Activated T-helper 2 cell treated with anti-CD3 and anti-CD28 coated beads, Interferon-gamma antibody, Interleukin-2, Interleukin-4, amounts not matched to agents 10 μg/mL and 5 μg/mL and 100 μg/mL, durations not matched to agents 14 hours and 24 hours and 36 hours (primary cell): ENCODE measurements at places on chromosomes 2 and 18.

DNA sequence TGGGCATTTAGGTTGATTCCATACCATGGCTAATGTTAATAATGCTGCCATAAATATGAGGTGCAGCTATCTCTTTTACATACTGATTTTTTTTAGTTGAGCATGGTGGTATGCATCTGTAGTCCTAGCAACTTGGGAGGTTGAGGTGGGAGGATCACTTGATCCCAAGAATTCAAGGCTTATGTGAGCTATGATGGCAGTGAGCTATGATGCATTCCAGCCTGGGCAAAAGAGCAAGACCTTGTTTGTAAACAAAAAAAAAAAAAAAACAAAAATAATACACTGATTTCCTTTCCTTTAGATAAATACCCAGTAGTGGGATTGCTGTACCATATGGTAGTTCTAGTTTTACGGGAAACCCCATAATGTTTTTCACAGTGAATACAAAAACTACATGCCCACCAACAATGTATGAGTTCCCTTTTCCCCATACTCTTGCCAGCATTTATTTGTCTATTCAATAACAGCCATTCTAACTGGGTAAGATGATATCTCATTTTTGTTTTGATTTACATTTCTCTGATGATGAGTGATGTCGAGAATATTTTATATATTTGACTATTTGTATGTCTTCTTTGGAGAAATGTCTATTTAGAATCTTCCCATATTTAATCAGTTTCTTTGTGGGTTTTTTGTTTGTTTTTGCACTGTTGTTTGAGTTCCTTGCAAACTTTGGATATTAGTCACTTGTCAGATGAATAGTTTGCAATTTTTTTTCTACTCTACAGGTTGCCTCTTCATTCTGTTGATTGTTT is 281.0 kb upstream of the KYNU start:
- DNase-seq, result no peak

DNA sequence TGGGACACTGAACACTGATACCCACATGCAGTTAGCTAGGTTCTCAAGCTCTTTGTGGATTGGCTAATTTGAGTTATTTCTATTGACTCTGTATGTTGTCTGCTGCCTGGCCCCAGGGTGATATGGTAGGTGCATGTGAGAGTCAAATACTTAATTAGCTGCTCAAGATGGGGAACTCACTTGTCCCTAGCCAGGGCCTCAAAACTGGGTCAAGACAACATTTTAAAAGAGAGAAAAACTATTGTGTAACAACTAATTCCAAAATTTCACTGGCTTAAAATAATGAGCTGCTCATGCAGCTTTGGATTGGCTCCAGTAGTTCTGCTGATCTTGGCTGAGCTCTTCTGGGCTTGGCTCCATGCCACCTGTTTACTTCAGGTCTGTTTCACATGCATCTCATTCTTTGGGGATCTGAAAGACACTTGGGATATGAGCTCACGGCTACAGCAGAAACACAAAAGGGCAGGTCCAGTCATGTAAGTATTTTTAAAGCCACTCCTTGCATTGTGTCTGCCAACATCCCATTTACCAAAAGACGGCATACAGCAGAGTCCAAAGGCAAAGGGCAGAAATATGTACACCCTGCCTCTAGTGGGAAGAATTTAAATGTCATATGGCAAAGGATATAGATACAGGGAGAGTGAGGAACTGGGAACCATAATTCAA is 716.8 kb downstream of the SUCLG1 start:
- no peak for DNase-seq

GRCh38 chr2:184551626-184552025 is 46.7 kb upstream of the ZNF804A start:
- no peak for DNase-seq

GRCh38 chr18:79300413-79300812 is 95.3 kb upstream of the NFATC1 start:
- no peak for DNase-seq

DNA sequence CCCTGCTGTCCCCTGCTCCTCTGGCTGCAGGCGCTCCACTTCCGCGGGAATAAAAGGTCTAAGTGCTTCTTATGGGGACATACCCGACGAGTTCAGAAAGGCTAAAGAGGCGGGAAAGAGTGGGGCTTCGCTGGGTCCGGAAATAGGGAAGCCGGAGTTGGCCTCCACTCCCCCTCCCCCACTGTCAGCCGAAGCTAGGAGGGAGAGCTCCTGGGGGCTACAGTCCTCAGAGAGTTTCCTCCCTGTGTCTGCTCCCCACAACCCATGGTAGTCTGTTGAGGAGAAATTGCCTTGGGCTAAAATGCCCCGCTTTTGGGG is 7.2 kb downstream of the GAD1 start:
- DNase-seq, result no peak

GRCh38 chr2:3466966-3467365 is 52.4 kb downstream of the ADI1 start:
- no peak for DNase-seq

DNA sequence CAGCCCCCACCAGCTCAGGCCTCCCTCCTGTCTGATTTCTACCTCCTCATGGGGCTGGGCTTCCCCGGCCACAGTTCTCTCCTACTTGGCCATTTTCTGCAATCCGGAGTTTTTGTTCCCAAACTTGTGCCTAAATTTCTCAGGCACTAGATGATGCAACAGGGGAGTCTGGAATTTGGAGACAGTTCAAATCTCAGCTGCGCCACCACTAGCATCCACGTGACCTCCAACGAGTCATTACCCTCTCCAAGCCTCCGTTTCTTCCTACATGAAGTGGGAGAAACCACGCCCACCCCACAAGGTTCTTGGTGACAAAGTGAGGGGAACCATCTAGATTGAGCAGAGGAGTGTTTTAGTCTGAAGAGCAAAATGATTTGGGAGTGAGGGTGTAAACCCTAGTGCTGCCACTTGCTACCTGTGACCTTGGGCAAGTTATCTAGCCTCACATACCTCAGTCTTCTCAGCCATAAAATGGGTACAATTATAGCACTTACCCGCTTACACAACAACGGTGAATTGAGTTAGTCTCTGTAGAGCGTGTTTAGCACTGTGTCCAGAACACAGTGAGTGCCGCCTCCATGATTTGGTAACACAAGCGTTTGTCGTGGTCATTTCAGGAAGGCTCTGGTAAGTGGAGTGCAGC is 61.4 kb upstream of the ASAP2 start:
- no peak for DNase-seq

DNA sequence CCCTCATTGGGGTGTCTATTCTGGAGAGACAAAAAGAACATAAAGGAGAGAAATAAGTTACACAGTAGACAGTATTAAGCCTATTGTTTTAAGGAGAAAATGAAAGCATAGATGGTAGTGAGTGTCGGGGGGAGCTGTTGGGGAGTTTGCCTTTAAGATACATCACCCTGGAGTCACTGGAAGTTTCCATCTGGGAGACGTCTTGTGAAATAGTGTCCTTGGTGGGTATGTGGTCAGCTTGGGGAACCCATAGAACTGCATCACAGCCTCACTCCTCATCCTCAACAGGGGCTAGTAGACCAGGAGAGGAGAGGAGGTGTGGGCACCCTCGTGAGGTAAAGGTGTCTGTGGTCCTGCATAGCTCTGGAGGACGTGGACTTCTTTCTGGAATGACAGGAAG is 60.6 kb downstream of the RNF144A start:
- DNase-seq, result no peak

- no peak for DNase-seq
These were observed 35.9 kb upstream of the SNED1 start for GRCh38 chr2:240962300-240963064.

DNA sequence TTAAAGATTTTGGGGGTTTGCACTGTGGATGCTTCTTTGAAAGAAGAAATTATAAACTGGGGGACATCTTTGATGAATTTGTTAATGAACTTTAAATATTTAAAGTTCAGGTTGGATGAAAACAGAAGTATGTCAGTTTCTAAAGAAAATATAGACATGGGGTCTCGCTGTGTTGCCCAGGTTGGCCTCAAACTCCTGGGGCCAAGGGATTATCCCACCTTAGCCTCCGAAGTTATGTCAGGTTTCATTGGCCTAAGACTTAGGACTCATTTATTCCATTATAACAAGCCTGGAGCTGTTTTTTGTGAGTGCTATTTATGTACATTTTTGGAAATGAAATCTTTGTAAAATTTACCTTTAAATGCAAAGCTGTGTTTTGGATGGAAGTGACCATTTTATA is 2.5 kb downstream of the NAB1 start:
- DNase-seq, result no peak

- DNase-seq, result no peak
These were observed 69.4 kb downstream of the CDC42EP3 start for GRCh38 chr2:37602040-37602439.

DNA sequence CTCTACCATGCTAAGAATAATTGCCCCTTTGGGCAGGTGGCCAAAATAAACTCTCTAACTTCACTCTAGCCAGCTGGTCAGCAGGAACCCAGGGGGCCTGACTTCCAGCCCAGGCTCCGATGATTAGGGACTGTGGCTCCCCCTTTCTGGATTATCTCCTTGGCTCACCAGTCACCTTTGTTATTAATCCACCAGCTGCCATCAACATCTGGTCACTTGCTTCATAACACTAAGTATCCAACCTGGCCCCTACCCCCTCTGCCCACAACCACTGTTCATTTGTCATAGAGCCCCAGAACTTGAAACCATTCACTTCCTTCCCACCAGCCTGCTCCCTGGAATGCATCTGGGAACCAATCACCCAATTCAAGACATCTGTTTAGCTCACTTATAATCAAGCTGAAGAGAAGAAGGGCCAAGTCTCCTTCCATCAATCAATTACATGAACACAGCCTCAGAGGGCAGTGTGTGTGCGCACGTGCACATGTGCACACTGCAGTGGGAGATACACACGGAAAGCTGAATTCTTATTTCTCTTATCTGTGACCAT is 215.1 kb downstream of the ALK start:
- DNase-seq, result no peak

DNA sequence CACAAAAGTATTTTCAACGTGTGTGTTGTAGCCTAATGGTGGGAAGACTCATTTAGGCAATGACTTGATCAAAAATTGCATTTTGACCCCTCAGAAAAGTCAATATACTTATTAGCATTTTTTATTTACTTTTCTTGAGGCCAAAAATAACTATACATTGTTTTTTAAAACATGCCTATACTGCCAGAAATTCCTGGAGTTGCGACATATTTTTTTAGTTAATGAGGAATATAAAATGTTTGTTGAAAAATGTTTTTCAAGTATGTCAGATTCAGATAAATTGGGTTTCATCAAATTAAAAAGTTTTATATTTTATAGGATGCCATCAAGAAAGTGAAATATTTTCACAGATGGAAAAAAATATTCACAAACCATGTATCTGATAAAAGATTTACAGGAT is 39.6 kb downstream of the R3HDM1 start:
- DNase-seq, result no peak

- DNase-seq, result peak; percentile 39
These were observed at the start of gene FKBP1B for GRCh38 chr2:24049485-24050021. Gene FKBP1B (plus strand): TSS chr2:24049741. CDS start chr2:24049850, 109 bp downstream.

- DNase-seq, result no peak
These were observed 5.5 kb upstream of the ID2 start for GRCh38 chr2:8676191-8676920.

GRCh38 chr2:62186156-62186905 is 9.6 kb upstream of the B3GNT2 start:
- DNase-seq, result no peak

DNA sequence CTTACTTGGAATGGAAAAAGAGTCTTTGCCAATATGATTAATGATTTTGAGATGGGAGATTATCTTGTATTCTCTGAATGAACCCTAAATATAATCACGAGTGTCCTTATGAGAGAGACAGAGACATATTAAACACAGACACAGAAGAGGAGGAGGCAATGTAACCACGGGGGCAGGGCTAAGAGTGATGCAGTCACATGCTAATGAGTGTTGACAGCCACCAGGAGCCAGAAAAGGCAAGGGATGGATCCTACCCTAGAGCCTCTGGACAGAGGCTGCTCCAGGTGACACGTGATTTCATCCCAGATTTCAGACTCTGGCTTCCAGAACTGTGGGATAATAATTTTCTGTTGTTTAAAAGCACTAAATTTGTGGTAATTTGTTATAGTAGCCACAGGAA is 679.6 kb downstream of the MBD2 start:
- DNase-seq, result no peak

DNA sequence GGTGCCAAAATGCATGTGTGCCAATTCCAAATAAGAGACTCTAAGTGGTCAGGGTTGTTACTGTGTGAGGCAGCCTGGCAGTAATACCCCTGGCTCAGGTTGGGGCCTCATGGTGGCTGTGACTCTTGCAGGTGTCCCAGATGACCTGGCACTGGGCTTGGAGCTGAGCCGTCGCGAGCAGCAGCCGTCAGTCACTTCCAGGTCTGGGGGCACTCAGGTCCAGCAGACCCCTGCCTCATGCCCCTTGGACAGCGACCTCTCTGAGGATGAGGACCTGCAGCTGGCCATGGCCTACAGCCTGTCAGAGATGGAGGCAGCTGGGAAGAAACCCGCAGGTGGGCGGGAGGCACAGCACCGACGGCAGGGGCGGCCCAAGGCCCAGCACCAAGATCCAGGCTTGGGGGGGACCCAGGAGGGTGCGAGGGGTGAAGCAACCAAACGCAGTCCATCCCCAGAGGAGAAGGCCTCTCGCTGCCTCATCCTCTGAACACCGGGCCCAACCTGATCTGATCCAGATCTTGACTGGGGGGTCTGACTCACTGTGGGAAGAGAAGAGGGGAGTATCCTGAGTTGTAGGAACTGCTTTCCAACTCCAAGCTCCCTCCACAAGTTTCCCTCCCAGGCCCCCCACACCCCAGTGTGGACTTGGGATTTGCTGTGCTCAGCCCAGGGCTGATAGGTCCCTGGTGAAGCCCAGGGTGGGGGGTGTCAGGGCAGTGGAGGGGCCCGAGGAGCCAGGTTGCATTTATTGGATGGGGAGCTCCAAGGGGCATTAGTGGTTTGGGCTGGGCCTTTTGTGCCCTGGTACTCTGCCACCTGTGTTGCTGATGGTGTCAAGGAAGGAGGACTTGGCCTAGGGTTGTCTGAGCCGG is 5.6 kb downstream of the DNAJB2 start:
- no peak for DNase-seq

GRCh38 chr18:74453016-74453566 is 4.0 kb downstream of the DIPK1C start:
- no peak for DNase-seq

- DNase-seq, result no peak
These were observed 7.7 kb downstream of the L3MBTL4 start for GRCh38 chr18:6406910-6407470.

DNA sequence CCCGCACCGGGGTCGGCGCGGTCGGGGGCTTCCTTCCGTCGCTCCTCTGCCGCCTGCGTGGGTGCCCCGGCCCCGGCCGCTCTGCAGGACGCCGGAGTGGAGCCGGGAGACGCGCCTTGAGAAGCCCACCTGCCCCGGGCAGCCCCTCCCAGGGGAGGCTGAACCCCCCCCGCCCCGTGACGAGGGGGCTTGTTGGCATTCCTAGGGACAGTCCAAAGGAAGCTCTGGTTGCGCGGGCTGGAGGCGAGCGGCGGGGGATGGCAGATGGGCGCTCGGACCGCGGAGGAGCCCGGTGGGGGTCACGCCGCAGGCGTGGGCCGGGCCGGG is 133.5 kb upstream of the MGAT5 start:
- no peak for DNase-seq

- DNase-seq, result no peak
These were observed 12.6 kb downstream of the PPP1R1C start for GRCh38 chr2:181998041-181998835.
